ENCODE measurements at places on chromosomes 6 and 20.
A peak's percentile ranks its signal among the peaks of the same experiment; 100 is the strongest.

- DNase-seq, result no peak
These were observed 202.2 kb downstream of the ATXN1 start for GRCh38 chr6:16559071-16559470.

DNA sequence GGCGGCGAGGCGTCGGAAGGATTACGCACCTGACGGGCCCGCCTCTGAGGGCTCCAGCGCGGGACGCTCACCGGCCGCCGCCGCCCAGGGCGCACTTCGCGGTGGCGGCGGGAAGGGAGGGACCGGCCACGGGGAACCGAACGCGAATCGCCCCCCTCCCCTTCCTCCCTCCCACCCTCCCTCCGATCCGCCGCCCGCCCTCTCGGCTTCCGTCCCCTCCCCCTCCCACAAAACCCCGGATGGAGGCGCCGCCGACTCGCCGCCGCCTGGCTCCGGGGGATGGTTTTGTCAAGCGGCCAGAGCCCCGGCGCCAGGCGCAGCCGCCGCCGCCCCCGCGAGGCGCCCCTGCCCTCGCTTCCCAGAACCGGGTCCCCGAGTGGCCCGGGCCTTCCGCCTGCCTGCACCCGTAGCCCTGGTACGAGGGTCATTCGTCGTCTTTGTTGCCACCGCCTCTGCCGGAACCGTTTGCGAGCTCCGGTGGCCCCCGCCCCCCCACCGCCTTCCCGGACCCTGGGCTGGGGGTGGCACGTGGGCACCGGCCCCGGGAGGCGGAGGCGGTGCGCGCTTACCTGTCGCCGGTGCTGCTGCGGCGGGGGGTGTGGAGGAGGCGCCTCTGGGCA lies 398 bp downstream of the ZBTB2 start:
- peak; percentile 79 for DNase-seq

DNA sequence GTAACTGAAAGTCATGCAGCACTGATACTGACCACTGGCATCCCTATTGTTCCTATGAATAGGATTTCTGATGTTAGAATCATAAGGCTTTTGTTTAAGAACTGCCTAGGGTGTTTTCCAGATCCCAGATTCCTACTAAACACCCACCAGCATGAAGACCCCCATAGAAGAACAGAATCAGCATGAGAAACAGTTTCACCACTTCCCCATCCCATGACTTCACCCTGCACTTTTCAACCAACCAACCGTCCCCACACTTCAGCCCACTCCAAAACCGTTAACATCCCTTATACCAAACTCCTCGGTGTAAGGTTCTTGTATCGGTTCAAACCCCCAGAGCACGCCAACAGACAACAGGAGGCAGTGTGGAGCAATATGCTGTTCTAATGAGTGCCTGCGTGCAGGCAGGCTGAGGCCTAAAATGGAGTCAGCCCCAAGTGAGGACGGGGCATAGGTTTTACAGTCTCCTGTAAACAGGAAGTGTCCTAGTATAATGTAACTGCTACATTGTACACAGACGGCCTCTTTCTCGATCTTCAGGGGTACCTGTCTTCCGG lies 11.4 kb upstream of the SSTR4 start:
- DNase-seq, result no peak

DNA sequence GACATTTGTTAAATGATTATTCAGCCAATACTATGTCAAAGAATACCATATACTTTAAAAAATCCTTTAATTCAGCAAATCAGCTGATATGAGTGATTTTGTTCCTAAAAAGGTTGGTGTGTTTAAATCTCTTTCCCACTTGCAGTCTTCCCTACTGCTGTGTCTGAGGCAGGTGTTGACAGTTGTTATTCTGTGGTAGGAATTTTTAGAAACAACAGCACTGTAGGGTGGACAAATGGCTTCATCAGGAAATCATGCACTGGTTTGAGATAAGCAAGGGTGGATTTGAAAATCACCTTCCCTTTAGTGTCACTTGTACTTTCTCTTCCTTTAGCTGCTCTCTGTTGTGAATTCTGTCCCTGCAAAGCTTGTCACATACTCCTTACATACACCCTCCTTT lies 213.7 kb upstream of the SGK1 start:
- no peak for DNase-seq
